ENCODE measurements at places on chromosomes 7 and 10.

DNA sequence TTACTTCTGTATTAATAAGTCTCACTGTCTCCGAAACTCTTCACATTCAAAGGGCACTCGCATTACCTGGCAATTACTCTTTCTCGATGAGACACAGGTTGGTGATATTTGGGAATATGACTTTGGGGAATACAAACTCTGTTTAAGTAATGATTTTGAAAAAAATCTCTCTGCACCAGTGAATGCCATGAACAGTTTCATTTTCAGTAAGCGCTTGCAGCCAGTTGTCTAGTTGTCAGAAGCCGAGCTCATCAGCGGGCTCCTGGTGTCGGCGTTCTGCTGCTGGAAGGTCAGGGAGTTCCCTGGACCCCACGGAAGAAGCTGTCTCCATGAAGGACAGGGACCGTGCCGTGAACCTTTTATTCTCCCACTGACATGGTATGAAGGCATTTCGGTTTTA is 57.7 kb downstream of the PTPRE start:
- no peak for DNase-seq

GRCh38 chr10:53702489-53702888 is 929.9 kb upstream of the MBL2 start:
- no peak for DNase-seq

DNA sequence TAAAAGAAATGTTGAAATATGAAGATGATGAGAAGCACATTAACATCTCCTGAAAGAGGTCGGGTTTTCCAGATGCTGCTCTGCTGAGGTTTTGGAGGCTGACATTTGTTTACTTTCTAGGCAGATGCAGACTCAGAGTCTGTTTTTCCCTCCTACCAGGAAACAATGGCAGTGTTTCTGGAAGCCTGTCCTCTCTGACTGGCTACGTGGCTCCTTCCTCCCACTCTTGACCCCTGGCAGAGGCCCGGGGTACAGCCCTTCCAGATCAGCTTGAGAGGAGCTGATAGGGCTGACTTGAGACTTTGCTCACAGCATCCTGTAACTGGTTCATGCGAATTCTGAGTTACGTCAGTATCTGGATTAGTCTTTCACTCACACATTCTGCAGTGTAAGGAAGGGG is 41.1 kb upstream of the IL15RA start:
- DNase-seq: no peak

DNA sequence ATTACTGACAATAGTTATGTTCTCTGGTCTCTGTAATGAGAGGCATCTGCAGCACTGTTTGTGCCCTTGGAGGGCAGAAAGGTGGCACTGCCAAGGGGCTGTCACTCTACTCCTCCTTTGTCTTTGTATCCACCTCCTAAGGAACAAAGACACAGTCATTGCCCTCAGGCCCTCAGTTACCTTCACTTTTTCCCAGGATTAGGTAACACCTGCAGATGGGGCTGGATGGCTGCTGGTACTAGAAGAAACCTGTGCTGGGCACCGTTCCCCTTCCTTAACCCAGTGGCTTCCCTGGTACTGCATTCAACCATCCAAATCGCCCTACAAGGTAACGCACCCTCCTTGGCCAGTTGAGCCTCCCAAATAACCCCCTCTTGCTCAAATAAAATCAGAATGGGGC is 246.9 kb upstream of the NEBL start:
- DNase-seq: no peak

DNA sequence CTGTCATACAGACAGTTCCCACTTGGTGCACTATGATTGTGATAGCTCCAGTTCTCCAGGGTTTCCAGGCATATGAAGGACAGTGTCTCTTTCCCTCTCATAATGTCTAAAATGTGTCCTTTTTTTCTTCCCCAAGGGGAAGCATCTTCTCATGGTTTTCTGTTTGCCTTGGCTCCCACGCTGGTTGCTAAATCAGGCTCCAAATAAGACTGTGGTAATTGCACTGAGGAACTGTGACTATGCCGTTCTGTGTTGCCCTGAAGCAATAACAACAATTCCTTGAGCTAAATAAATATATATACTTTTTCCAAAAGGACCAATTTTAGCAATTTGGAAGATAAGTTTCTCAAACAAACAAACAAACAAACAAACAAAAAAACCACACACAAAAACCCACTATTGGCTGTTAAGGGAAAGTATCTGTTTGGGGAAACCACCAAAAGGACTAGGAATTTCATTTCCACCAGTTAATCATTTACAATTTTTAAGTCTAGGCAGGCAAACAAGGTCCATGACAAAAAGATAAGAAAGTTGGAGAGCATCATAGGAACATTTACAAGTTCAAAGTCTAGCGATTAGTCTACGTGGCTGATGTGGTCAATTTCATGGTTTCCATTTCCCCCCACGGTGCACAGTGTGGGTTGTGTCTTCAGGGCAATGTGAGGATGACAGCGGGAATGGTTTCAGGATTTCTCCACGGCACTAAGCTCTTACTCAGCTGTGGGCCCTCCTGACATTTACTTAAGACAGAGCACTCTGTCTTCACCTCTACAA is 62.4 kb downstream of the THNSL1 start:
- no peak for DNase-seq

- no peak for DNase-seq
These were observed 33.1 kb downstream of the ZMIZ1 start for GRCh38 chr10:79101560-79102497.
